ENCODE measurements at places on chromosomes 7 and 10.

- no peak for DNase-seq
Measured at GRCh38 chr7:4460597-4460996, 221.5 kb upstream of the FOXK1 start.

DNA sequence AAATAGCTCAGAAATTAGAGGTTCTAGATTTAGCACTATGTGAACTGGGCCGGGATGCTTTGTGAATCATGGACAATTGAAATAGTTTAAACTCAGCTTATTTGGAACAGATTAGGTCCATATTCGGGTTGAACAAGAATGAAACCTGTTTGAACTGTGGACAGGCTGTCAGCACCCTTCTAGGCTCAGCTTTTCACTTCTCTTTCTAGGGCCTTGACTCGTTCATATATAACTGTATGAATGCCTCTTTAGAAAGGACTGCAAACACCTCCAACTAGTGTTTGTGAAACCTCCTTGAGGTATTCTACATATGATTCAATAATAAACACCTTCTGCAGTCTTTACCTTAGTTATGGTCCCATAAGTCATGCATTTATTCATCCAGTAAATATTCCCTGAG lies 115.6 kb downstream of the REEP3 start:
- no peak for DNase-seq

DNA sequence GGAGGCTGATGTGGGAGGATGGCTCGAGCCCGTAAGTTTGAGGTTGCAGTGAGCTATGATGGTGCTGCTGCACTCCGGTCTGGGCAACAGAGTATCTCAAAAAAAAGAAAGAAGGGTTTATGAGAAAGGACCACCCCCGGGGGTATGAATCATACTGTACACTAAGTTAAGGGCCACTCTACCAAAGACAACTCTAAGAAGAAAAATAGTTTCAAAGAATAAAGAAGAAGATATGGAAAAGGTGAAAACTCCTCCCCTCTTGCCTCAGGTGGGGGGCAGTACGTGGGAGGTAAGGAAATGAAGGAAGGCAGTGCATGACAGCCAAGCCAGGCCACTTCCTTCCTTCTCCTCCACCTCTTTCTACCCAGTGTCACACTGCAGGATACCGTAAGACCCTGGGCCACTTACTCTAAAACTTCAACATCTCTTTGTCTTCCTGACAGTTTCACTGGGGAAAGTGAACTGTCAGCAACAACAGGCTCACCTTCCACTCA lies 61.3 kb downstream of the PIP4K2A start:
- DNase-seq: no peak

DNA sequence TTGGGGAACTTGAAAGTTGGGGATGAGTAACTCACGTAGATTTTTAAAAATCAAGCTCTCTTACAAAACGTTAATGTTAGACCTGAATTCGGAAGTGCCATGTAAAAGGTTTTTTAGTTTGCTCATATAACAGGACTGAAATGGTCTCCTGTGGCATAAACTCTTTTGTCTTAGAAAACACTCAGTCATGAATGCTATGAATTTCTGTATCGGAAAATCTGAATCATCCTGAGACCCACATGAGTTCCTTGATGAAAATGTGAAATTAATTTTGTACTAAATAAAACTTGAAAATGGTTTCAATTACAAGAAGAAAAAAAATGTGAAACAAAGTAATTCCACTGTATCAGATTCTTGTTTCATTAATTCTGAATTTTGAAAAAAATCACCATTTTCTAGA lies 134.8 kb upstream of the BMPER start:
- DNase-seq: no peak

GRCh38 chr7:105304040-105304895 lies 84.5 kb downstream of the SRPK2 start:
- no peak for DNase-seq

DNA sequence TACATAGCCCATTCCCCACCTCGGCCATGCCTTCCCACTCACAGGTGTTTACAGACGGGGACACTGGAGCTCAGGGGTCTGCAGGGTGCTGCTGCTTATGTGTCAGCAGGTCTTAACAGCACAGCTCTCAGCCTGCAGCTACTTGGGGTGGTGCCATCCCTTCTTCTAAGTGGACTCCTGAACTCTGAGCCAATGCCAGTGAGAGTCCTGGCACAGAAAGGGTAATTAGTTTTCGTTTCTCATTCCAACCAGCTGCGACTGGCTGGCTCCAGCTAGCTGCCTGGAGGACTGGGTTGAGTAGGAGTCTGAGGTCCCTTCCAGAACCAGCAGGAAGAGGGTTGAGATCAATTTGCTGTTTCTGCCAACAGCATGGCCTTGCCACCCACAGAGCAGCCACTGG lies 88.3 kb upstream of the AGK start:
- no peak for DNase-seq

DNA sequence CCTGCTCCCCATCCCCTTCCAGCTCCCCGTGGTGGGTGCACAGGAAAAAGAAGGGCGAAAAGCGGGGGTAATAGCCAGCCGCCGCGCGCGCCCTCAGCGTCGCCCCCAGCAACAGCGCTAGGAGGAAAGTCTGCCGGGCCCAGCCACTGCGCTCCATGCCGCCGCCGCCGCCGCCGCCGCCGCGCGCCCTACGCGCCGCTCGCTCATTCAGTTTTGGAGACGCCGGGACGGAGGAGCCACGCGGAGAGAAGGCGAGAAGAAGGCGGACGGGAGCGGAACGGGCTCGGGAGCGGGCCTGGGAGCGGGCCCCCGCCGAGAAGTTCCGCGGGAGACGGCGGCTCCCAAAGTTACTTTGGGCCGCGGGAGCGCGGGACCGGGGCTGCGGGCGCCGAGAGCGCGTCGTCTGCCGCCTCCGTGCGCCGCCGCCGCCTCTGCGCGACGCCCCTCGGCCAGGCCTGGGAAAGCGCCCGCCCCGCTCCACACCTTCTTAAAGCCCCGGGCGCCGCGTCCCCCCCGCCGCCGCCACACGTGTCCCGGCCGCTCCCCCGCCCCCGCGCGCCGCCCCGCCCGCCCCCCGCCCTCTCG lies at the start of gene RELN:
Gene RELN (minus strand): TSS at position 459 of the 585 bp plus-strand sequence. CDS start 302 bp downstream, at position 157.
- DNase-seq: no peak

DNA sequence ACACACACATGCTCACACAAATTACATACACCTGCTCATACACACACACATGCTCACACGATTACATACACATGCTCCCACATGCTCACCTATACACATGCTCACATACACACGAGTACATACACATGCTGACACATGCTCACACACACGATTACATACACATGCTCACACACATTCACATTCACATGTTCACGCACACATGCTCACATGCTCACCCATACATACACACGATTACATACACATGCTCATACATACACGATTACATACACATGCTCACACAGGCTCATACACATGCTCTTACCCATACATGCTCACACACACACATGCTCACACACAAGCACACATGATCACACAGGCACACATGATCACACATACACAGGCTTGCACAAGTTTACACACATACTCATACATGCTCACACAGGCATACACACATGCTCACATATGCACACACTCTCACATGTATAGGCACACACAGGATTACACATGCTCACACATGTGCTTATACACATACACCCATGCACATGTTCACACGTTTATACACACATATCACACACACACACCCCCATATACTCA lies 118.5 kb downstream of the PAXIP1 start:
- DNase-seq: no peak

DNA sequence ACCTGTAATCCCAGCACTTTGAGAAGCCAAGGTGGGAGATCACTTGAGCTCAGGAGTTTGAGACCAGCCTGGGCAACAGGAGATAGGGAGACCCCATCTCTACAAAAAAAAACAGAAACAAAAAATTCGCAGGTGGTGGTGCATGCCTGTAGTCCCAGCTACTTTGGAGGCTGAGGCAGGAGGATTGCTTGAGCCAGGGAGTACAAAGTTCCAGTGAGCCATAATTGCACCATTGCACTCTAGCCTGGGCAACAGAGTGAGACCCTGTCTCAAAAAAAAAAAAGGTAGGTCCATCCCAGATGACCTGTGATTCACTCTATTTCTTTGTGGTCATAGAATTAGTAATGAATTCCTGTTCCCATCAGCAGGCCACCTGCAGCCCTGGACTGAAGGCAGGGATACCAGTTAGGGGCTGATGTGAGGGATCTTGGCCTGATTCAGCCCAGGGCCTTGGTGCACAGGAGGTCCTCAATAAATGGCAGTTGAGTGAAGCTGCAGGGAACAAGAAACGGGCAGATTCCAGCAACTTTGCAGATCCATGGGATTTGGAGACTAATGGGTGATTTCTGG lies at the start of gene MYH16:
Gene MYH16 (plus strand): TSS at position 364 of the 570 bp plus-strand sequence.
- no peak for DNase-seq

DNA sequence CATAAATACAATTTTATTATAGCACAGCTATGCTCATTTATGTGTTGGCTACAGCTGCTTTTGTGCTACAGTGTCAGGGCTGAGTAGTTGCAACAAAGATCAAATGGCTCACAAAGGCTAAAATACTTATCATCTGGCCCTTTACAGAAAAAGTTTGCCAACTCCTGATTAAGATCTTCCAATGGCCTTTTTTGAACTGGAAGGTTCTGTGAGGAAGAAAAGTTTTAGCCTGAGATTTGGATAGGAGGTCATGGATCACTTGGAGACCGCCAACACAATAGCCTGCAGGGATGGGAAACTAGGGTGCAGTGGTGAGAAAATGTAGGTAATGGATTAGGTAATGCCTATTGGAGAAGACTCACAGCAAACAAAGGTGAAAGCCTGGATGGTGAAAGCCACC lies 169.8 kb downstream of the NOC3L start:
- DNase-seq: no peak

GRCh38 chr7:53485354-53485753 lies 449.9 kb downstream of the POM121L12 start:
- DNase-seq: no peak

GRCh38 chr7:116013675-116014074 lies 16.9 kb downstream of the TFEC start:
- no peak for DNase-seq

- no peak for DNase-seq
Measured at GRCh38 chr10:3786295-3787015, 1.4 kb upstream of the KLF6 start.

DNA sequence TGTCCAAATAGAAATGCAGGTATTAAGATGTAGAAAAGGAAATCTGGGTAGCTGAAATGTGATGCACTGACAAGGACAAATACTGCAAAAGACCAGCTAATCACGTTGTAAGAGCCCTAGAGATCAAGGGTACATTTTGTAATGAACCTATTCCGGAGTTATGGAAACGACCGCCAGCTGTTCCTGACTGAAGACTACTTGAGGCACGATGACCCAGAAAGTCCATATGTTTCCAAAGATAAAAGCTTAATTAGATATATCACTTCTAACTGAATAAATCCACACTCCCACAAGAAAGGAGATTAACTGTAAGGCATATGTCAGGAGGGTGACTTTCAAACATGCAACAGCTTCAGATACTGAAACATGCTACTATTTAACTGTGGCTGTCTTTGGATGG lies 253.5 kb downstream of the NSUN6 start:
- no peak for DNase-seq

DNA sequence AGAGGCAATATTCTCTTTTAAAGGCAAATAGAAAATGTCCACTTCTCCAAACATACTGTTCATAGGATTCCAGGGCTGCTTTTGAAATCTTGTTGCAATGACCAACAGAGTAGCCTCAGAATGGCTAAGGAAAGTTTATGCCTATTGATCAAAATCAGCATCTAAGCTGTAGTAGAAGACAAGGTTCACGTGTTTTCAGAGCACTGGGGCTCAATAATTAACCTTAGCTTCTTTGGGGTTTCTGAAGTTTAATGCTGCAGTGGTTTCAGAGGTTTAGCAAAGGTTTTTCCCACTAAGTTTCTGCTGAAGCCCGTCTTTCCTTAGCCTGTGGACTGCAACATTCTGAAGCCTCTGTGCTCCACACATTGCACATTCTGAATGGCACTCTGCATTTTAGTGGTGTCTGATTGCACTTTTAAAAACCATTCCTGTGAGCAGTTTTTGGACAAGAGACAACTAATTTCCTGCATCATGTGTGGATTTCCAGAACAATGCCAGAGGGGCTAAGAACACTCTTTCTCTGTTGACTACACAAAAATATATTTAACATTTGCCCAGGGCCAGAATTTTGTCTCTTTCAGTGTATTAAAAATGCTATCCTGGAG lies 342.5 kb downstream of the PTEN start:
- no peak for DNase-seq

DNA sequence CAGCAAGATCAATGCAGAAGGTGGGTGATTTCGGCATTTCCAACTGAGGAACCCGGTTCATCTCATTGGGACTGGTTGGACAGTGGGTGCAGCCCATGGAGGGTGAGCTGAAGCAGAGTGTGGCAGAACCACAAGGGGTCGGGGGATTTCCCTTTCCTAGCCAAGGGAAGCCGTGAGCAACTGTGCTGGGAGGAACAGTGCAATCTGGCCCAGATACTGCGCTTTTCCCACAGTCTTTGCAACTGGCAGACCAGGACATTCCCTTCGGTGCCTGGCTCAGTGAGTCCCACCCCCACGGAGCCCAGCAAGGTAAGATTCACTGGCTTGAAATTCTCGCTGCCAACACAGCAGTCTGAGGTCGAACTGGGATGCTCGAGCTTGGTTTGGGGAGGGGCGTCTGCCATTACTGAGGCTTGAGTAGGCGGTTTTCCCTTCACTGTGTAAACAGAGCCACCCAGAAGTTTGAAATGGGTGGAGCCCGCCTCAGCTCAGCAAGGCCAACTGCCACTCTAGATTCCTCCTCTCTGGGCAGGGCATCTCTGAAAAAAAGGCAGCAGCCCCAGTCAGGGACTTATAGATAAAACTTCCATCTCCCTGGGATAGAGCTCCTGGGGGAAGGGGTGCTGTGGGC lies 58.6 kb upstream of the SLC26A5 start:
- no peak for DNase-seq

DNA sequence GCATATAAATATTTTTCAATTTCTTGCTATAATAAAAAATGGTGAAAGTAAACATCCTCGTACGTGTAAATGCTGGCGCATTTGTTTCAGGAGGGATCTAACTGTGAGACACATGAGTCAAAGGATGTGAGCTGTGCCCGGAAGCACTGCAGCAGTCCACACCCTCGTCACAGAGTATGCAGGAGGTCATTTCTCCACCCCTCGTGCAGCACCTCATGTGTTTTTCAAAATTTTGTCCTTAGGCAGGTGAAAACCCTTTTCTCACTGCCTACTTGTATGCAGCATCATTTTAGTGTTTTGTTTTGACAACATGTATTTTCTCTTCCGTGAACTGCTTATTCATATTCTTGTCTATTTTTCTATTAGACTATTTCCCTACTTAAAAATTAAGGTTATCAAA lies 162.7 kb downstream of the AVL9 start:
- no peak for DNase-seq

- no peak for DNase-seq
Measured at GRCh38 chr7:90201500-90202195, 9.9 kb upstream of the STEAP2 start.

- no peak for DNase-seq
Measured at GRCh38 chr10:71297343-71297742, 21.7 kb upstream of the SLC29A3 start.

DNA sequence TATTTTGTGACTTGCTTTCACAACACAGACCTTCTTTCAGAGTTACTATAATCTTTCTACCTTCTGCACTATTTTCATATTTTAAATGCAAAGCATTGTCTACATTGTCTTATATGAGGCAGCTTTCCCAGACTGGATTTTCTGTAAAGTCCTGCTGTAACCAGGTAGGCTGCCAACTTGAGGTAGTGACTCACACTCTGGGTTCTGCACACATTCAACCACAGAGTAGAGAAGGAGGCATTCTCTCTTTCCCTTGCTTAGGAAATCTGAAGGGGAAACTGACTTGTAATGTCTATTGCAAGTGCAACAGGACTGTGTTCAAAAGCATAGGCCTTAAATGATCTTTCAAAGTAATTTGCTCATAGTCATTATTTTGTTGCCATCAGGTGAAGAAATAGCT lies 461.4 kb downstream of the GRM8 start:
- no peak for DNase-seq
